Renal pelvis (tissue), 12 donors: ENCODE measurements at places on chromosomes 6 and 20. TPM values are rescaled to one million over a fixed set of nuclear protein-coding genes. Genes with fewer than 3 reads are reported as not detected.

FOXF2 gene
- polyA plus RNA-seq = 0.10 TPM

DNA sequence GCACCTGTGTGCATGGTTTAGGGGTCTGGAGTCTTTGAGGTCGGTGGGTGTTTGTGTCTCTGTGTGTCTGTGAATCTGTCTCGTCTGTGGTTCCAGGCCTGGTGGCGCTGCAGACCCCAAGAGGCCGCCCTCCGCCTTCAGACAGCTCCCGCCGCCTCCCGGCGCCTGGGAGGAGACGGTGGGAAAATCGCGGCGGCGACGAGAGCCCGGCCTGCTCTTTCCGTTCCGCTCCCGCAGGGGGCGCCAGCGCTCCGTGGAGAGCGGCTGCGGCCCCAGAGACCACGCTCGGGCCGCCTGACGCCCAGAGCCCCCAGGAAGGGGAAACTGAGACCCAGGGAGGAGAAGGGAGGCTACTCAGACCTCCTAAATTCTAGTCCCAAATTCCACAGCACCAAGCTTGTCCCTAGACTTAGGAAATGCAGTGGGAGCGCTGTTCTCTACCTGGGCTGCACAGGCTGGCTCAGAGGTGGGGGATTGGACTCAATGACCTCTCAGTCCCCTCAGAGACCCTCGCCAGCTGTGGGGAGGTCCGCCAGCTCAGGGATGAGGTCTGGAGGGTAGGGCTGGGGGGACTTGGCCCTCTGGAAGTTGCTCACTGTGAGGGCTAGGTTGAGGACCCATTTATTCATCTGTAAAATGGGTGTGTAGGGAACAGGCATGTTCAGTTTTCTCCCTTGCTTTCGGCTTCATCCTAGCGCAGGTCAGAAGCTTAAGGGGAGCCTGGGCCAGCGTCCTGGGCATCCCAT, 36.9 kb upstream of the BLCAP start:
- no peak for DNase-seq

DNA sequence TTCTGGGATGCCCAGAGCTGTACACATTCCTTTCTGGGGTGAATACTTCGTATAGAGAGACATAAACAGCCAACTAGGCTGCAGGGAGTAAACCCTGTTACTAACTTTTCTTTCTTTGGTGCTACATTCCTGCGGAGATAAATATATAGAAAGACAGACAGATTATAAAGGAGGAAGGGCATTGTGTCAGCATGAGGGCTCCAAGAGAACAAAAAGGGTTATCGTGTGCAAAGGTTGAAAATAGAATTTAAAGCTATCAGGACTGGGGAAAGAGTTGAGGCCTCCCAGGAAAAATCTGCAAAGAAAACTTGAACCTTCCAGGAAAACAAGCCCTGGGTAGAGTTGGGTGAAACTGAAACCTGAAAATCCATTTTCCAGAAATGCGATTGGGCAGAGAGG, 68.0 kb downstream of the TMEM170B start:
- no peak for DNase-seq

BHLHE23 gene
- polyA plus RNA-seq = not detected

GRCh38 chr20:7850775-7851490, 89.3 kb downstream of the HAO1 start:
- peak; percentile 21 for DNase-seq

HRH3 gene
- 0.19 TPM for polyA plus RNA-seq

DNA sequence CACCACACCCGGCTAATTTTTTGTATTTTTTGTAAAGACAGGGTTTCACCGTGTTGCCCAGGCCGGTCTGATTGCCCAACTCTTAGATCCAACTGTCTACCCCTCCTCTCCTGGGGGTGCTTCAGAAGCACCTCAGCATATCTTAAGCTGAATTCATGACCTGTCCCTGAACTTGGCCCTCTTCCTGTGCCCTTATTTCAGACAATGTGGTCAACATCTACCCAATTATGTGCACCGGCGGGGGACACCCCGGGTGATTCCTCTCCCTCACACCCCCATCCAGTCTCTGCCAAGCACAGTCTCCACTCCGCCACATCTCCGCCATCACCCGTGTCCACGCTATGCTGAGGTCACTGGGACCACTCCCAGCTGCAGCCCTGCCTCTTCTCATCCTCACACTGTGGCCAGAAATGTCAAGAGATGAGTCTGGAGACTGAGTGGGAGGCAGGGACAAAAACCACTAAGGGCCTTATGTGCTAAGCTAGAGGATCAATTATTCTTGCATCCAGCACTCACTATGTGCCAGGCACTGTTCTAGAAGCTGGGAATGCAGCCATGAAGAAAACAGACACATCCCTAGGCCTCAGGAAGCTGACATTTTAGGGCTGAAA, 111.9 kb downstream of the ARMC2 start:
- DNase-seq = no peak

DNA sequence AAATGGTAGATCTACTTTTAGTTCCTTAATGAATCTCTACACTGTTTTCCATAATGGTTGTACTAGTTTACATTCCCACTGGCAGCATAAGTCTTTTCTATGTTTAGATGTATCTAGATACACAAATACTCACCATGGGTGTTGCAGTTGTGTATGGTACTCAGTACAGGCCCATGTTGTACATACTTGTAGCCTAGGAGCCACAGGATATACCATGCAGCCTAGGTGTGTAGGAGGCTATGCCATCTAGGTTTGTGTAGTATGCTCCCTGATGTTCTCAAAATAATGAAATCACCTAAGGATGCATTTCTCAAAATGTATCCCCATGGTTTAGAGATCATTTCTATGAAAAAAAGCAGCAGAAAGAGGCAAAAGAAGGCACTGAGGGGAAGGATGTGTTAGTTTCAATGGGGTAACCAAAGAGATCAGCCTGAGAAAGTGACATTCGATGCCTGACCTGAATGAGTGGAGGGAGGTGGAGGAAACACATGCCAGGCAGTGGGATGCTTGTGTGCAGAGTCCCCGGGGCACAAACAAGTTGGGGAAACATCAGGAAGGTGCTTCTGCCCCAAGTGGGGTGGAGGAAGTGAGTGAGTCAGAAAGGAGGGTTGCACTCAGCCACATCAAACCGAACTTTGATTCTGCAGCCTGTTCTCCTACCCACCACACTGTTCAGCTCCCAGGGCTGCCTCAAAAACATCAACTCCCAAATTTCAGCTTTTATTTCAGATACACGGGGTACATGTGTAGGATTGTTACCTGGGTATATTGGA, 191.2 kb downstream of the ZNF217 start:
- no peak for DNase-seq

- DNase-seq = no peak
Observed at GRCh38 chr6:160400446-160400845, 52.3 kb downstream of the SLC22A3 start.

DNA sequence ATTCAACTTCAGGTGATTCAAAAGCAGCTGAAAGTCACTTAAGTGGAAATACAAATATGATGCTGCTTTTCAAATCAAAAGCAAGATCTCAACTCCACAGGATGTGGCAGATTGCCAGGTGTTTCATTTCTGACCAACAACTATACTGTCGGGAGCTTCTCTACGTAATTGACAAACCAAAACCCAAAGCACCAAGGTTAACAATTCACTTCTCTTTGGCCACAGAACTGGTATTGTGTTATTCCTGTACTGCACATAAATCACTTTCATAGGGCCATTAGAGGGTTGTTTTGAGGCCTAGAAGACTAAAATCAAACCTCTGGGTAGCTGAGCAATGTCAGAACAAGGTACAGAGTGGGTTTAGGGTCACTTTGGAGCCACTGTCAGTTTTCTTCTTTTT, 169.7 kb downstream of the HAO1 start:
- peak; percentile 14 for DNase-seq

IRF4 gene
- polyA plus RNA-seq = 0.55 TPM

DNA sequence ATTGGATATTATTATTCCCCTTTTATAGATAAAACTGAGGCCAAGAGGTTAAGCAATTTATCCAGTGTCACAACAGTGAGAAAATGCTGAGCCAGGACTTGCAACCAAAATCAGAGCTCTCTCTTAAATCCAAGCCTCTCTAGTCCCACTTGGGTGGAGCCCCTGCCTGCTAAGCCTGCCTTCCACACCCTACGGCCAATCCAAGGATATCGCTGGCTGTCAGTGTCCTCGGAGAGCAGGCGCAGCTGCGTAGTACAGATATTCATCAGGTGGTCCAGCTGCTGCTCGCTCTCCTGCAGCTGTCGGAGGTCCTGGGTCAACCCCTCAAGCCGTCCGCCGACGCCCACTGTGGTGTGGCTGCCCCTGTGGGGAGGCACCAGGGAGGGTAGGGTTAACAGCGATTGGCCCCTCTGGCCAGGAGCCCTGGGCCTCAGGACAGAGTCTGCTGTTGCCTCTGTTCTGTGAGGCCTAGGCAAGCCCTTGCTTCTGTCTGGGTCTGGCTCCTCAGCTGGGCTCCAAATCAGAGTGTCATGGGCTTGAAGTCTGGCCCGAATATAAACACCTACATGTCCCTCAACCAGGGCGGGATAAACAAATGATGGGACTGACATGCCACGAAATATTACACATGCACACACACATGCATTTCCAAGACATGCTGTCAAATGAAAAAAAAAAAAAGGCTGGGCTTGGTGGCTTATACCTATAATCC, 3.9 kb upstream of the NECAB3 start:
- DNase-seq = no peak

- no peak for DNase-seq
Observed at GRCh38 chr20:19381947-19382346, 169.5 kb downstream of the SLC24A3 start.

- DNase-seq = no peak
Observed at GRCh38 chr20:54048891-54049545, 21.4 kb downstream of the BCAS1 start.

DNA sequence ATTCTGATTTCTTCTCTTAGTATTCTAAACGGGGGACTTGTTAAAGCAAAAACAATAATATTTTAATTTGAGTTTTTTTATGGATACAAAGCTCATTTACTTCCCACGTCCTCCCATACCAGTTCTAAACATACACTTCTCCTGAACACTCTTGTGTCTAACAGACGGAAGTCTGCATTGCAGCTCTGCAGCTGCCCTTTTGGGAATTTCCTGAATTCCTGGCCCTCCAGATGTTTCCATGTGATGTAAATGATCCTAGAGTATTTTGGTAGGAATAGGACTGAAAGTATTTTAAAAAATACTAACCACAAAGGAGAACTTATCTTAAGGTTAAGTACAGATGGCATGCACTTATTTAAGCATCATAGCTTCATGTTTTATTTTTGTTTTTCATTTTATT, 886.7 kb downstream of the TBC1D32 start:
- DNase-seq = peak; percentile 3

MRPS26 gene
- polyA plus RNA-seq = 63.5 TPM

DNA sequence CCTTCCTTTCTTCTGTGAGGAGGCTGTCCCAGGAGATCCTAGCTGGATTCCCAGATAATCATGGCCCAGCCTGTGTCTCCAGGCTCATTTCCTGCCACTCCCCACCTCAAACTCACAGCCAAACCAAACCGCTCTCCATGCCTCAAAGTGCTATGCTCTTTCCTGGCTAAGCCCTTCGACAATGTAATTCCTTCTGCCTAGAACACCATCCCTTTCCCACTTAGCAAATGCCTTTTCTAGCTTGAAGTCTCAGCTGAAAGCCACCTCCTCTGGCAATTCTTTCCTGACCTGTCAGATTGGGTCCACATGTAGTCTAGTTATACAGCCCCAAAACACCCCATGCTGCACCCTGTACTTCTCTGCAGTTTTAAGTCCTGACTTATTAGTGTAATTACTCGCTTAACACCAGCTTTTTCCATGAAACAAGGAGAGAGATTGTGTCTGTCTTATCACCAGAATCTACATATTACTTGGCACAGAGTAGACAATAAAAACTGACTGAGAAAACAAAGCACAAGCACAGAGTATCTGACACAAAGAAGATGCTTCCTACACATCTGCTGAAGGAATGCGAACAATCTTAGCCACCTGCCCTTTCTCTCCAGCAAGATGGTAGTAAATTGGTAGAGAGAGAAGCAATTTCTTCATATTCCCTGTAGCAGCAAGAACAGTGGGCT, 5.4 kb downstream of the TRIM26 start:
- DNase-seq = no peak

GRCh38 chr20:32536851-32537656, 48.1 kb downstream of the NOL4L start:
- DNase-seq = no peak

GHRH gene
- not detected for polyA plus RNA-seq

DNA sequence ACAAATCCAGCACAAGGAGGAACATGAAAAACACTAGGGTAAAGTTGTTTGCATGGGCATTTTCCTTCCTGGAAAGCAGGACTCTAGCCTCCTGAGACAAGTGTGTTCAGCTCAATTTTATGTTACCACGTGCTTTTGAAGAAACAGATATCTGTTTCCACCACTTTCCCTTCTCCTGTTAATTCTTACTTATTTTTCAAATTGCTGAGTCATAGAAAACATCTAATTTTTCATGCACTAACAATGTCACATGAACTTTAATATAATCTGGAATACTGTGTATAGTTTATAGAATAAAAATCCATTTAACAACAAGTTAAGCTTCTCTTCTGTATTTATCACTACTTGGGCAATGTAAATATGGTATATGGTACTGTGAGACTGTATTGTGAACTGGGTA, 174.2 kb downstream of the ISM1 start:
- no peak for DNase-seq

NOX3 gene
- polyA plus RNA-seq = 2.7 TPM

DNA sequence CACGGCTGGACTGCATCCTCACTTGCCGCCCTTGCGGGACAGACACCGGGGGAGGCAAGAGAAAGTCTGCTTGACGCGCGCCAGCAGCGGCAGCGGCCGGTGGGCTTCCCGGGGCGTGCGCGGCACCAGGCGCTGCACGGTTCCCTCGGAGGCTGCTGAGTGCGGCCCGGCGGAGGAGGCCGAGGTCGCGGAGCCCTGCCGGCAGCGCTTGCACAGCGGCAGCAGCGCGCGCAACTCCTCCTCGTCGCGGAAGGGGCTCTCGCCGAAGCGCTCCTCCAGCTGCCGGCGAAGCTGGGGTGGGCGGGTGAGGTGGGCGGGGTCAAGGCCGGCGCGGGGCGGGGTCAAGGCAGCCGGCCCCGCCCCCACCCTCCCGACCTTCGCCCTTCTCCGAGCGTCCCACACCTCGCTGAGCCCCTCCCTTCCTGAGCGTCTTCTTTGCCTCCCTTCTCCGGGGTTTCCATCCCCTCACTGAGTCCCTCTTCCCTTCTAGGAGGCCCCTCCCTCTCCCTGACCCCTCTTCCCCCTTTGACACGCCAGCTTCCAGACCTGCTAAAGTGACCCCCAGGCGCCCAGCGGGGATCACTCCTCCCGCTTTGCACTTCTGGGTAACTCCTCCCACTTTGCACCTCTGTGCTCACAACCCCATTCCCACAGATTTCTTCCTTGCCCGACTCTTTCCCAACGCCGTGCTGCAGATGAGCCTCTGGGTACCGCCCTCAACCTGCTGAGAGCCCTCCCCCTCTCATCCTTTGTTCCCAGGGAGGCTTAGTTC, 8.8 kb downstream of the DUSP15 start:
- peak; percentile 77 for DNase-seq

DNA sequence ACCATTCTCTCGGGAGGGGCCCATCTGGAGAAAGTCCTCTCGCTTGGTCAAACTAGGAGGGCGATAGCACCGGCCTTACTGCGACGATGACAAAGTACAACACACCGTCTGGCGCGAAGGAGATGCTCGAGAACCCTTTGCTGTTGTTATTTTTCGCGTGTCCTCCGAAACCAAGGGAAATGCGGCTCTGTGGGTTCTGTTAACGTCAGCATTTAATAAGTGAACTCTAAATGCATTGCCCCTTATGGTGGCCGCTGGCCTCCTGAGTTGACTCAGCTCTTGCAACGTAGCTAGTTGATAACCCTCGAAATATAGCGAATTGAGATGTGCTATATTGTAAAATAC, 577 bp upstream of the SCAND1 start:
- DNase-seq = no peak

- DNase-seq = no peak
Observed at GRCh38 chr6:129345890-129346289, 364.1 kb downstream of the ARHGAP18 start.
